ENCODE measurements at places on chromosomes 16 and 17.

DNA sequence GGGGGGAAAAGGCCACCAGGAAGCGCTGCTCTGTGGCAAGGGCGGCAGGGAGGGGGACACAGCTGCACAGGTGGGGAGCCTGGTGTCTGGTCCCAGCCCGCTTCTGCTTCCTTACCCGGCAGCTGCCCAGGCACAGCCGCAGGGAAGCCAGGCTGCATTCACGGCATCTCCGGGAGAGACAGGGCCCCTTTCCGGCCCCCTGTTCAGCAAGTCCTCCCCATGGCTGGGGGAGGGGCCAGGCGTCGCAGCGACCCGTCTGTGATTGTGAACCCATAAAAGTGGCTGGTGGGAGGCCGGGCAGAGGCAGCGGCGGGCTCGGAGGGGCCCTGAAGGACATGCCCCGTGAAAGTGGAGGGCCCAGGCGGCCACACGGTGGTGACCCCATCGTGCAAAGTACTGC, 28.7 kb downstream of the SOX8 start:
- no peak for DNase-seq

- DNase-seq, result no peak
Observed at GRCh38 chr16:9567666-9568065, 476.2 kb downstream of the HAPSTR1 start.

DNA sequence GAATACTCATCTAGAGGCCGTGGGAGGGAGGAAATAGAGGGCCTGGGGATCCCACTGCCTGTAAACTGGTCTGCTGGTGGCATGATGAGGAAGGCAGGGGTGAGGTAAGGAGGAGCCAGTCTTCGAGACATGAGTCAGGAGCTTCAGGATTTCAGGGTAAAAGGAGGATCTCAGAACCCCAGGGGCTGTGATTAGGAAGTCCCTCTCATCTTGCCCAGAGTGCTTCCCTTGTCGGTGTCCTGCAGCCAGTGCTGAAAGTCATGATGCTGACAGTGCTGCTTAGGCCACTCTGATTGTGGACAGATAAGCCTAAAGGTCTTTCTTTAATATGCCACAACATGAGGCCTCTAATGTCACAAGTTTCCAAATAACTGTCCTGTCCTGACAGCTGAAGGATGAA, 29.6 kb downstream of the COG4 start:
- no peak for DNase-seq

- DNase-seq, result no peak
Observed at GRCh38 chr16:64974381-64974780, 147.5 kb downstream of the CDH11 start.

DNA sequence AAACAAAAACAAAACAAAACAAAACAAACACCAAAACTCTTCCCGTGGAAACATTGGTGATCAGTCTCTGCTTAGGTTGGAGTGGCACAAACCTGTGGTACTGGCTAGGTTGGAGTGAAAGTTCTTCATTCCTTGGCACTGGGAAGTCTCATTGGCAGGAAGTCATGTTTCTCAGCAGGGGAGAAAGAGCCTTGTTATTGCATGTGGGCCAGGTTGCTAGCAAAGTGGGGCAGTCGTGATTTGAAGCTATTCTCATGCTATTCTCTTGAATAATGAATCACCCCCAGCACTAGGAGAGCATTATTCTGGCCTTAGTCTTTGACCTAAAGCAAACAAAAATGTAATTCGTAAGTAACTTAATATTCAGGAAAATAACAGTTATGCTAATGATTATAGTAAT, 24.3 kb upstream of the B4GALNT2 start:
- DNase-seq, result peak; percentile 62

DNA sequence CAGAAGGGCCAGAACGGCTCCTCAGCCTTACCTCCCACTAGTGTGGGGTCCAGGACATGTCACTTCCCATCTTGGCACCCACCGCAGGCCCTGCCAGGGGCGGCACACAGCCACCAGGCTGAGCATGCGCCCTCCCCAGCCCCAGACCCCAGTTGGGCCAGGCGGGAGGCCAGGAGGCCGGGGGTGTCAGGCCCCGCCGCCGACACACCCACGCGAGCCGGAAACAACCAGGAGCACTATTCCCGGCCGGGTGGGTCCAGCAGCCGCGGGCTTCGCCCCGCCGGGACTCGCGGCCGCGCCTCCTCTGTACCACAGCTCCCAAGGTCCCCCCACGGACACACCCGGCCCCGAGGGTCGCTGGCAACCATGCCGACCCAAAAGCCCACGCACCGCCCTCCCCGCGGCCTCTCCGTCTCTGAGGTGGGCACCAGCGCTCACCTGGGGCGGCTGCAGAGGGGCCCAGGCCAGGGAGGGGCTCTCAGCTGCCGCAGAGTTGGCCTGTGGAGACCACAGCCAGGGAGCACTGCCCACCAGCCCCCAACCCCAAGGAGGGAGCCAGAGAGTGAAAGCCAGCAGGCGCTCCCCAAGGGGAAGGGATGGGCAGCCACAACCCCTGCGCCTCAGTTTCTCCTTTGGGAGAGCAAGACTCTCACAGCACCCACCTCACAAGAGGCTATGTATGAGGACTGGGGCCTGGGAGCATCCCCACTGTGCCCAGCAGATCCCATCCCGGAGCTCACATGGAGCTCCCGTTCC, 18.0 kb downstream of the B9D1 start:
- no peak for DNase-seq

DNA sequence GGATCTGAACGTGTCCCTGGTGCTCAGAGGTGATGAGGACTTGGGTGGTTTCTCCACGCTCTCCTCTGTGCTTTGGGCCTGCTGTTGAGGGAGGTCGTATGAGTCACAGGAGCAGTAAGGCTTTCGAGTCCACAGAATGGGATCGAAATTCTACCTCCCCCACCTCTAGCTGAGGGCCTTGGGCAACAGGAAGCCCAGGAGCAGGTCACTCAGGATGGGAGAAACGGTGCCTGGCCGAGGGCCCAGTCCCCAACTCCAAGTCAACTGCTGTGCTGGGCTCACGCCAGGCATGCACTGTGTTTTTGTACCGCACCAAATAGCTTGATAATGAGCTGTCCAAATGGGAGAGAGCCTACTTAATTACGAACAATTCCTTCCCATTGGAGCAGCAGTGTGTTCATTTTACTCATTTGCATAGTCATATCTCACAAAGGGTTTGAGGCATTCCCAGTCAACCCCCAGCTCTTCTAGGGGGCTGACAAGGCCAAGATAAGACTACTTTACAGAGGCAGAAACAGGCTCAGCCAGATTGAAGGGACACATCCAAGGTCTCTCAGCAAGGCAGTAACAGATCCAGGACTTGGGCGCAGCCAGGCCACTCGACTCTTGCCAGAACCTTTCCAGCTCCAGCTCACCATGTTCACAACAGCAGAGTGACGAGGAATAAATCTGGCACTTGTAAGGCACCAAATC, 53.6 kb downstream of the WNT3 start:
- peak; percentile 26 for DNase-seq

DNA sequence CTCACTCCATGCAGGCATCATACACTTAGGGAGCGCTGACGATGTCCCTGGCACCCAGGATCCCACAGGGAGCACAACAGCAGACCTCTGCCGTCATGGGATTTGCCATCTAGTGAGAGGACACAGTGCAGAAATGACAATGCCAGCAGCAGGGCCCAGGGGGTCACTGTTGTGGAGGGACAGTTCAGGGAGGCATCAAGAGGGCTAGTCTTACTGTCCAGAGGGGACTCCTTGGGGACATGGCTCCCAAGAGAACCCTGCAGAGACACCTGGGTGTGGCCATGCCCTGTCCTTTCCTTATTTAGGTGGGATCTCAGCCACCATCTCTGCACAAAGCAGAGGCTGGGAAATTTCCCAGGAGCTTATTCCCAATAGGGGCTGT, 73.7 kb downstream of the CRISPLD2 start:
- DNase-seq, result no peak

Data from smooth muscle cell of the brain vasculature (primary cell).